Activated CD8-positive, alpha-beta memory T cell treated with anti-CD3 and anti-CD28 coated beads for 1 hour (primary cell): ENCODE measurements at places on chromosomes 5 and 9.
A peak's percentile ranks its signal among the peaks of the same experiment; 100 is the strongest.

- DNase-seq = no peak
These were observed 148.9 kb upstream of the RUSC2 start for GRCh38 chr9:35341021-35341420.

DNA sequence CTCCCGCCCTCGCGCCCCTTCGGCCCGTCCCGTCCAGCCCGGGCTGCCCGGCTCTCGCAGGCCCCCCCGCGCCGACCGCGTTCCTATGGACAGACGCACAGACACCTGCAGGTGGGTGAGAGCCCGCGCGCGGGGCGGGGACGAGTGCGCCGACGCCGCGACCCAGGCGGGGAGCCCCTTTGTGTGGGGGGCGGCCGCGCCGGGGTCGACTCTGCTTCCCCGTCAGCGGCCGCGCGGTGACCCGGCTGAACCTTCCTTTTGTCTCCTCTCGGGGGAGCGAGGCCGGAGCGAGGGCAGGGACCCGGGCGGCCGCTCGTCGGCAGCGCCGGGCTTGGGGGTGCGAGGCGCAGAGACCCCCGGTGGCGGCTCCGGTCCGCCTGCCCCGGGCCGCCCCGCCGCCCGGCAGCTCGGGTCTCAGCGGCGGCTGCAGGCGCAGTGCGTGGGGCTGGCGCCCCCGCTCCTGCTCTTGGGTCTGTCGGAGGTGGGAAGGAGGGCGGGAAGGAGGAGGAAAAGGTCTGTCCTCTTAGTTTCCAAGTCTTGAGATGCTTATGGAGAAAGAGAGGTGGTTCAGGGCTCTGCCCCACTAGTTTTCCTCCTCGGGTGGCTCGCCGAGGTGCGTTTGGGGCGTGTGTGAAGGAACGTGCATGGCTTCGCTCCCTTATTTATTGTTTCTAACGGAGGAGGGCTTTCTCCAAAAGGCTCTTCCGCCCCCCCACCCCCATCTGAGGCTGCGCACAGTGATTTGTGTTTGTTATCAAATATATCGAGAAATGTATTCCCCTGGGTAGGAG is 576 bp downstream of the KIAA1958 start:
- peak; percentile 38 for DNase-seq

- no peak for DNase-seq
These were observed at the start of gene ADGRV1 for GRCh38 chr5:90558344-90559192. Gene ADGRV1, plus strand, starts transcription at chr5:90558797. Its CDS starts 99 bp downstream, at chr5:90558896.

- DNase-seq = no peak
These were observed 144.3 kb downstream of the MRPS30 start for GRCh38 chr5:44953078-44953477.

DNA sequence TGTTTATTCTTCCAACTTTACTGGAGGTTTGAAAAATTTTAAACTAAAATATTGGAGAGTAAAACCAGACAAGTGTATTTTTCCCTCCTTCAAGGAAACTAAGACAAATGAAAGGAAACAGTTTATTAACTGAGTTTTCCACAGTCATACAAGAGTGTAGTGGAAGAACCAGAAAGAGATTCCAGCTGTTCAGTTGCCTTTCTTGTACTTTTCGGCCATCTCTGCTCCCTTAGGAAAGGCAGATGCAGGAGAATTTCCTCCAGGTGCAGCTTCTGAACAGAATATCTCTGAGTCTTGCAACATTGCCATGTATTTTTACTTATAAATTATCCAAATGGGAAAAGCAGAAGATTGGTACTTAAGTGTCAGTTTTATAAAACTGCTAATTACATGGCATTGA is 217.1 kb downstream of the MAST4 start:
- DNase-seq = no peak

DNA sequence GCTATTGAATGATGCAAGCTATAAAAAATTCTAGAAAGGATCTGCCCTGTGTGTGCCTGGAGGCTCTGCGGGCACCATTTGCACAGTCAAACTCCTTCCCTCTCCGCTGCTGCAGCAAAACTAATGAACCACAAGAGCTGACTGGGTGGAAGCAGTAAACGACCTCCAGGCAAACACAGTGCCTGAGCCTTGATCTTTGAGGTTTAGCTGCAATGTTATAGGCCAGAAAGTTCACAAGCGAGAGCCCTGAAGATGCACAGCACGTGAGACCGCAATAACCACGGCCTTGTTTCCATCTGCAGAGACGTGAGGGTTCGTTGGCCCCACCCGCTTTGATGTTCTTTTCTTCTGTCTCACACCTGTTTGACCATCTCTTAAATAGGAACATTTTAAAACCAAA is 69.2 kb upstream of the S1PR3 start:
- DNase-seq = no peak

DNA sequence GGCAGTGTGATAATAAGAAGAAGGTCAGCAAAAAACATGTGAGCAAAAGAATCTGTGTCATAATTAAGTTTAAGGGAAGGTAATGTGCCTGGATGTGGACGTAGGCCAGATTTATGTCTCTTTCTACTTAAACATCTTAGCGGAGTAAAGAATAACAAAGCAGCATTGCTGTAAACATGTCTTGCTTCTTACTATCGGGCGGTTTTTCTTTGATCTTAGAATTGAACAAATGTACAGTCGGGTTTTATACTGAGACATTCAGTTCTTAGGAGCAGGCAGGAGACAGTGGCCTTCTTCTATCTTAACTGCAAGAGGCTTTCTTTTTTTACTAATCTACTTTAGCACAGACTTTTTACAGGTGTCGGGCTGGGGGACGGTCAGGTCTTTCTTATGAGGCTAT is 40.4 kb upstream of the FLT4 start:
- no peak for DNase-seq

- no peak for DNase-seq
These were observed 14.8 kb downstream of the FCN1 start for GRCh38 chr9:134902936-134903335.

- DNase-seq = no peak
These were observed 145.4 kb downstream of the SPATA31D1 start for GRCh38 chr9:82134010-82134409.

- no peak for DNase-seq
These were observed 196.4 kb downstream of the EFNA5 start for GRCh38 chr5:107474361-107474715.

DNA sequence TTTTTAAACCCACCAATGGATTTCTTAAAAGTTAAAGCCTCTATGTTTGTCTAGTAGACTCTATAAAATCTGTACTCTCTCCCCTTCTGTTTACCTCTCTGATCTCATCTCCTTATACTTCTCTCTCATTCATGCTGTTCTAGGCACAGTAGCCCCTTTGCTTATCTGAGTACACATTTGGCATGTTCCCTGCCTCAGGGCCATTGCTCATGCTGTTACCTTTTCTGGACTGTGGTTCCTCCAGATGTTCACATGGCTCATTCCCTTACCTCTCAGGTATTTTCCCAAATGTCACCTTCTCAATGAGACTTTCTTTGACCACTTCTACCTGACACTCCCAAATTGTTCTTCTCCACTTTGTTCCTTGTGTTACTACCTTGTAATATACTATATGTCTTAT is 176.1 kb downstream of the CWC27 start:
- DNase-seq = no peak

DNA sequence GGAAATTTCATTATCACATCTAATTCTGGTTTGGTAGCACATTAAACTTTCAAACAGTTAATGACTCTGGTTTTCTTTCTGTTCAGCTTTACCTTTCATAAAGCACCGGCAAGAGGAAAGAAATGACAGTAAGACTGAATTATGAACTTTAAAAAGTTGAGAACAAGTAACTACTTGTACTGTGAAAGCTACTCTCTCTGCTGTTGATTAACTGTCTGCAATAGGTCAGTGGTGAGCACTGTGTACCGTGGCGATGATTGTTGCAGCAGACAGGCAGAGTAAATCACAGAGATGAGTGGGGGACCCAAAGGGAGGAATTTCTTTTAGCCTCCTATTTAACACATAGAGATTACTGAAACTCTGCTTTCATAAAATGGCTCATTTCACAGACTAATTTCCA is 74.0 kb upstream of the MEF2C start:
- no peak for DNase-seq

- peak; percentile 30 for DNase-seq
These were observed 598 bp downstream of the RGP1 start for GRCh38 chr9:35749515-35750255.

DNA sequence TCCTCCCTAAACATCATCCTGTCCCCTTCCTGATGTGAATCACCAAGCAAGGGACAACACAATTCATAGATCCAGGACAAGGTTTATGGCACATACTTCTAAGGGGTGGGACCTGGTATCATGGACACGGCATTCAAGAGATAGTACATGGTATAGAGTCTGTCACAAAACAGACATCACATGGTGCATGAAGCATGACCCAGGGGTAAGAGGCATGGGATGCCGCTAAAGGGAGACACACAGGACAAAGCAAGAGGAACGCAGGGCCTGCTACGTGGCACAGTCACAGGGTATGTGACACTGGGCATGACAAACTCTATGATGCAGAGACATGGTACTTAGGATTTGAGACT is 20.7 kb downstream of the GSN start:
- DNase-seq = no peak

DNA sequence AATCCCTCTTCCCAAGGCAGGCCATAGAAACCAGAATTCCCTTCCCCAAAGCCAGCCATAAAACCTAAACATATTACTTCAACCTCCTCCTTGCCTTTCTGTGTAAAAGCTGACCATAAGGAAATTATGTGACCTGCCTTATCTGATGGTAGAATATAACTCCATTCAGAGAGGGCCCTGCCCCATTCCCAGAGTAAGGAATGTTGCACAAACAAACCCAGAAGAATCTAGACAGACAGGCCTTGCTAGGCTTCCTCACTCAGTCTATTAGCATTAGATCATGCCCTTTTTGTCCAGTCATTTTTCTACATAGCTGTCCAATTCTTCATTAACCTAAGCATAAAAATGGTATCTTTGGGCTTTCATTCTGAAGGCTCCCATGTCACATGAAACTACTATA is 17.8 kb upstream of the IFNB1 start:
- no peak for DNase-seq

GRCh38 chr5:177453852-177454396 is 7.3 kb downstream of the PRR7 start:
- no peak for DNase-seq

- no peak for DNase-seq
These were observed 523.0 kb upstream of the CDH9 start for GRCh38 chr5:27561408-27561807.

GRCh38 chr9:15349892-15350761 is 43.1 kb upstream of the TTC39B start:
- DNase-seq = no peak

GRCh38 chr5:63125392-63125791 is 546.8 kb downstream of the LRRC70 start:
- no peak for DNase-seq

DNA sequence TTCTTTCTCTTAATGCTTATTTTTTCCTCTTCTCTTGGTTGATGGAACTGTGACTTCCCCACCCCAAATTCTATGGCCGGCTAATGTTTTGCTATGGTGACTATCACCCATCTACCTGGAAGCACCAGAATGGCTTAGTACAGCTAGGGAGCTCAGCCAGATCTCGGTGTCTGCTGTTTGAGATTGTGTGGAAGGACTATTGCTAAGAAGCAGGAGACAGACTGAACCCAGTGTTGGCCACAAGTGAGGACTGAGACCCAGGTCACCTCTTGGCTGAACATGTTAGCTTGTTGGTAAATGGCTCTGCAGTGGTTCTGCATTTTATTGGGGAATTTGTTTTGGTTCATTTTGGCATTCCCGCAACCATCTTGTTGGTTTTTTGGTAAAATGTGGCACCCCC is 2.7 kb downstream of the PRRC2B start:
- no peak for DNase-seq

GRCh38 chr9:81590688-81591087 is 98.7 kb downstream of the TLE1 start:
- DNase-seq = no peak
